ENCODE measurements at places on chromosomes 4 and X.

GRCh38 chrX:129759576-129760061 is 20.1 kb upstream of the SASH3 start:
- DNase-seq, result peak; percentile 80

DNA sequence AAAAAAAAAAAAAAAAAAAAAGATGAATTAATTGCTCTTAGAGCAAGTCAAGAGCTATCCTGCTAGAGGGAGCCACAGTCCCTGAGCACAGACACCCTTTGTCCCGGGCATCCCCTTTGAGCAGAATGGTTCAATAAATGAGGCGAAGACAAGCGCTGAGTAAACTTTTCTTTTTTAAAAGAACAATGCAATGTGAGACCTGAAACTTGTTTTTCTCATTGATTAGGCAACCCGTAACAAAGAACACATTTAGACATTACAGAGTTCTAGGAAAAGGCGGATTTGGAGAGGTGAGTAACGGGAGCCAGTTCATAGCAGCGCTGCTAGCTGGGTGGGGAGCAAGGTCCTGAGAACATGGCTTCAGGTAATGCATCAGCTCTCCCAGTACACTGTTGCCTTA is 46.1 kb downstream of the GRK4 start:
- DNase-seq, result no peak

DNA sequence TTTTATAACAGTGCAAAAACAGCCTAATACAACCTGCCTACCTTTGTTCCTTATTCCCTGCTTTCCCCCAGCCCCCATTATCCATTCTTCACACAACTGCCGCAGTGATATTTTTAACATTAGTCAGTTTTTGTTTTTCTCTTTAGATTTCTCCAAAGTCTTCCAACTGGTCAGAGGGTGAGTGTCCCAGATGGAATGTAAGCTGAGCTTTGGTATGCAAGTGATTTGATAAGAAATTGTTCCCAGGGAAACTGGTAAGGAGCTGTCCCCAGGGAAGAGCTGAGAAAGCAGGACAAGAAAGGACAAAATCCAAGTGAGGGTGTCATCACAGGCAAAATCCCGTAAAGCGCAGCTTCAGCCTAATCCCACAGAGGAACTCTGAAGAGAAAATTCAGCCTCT is 475.5 kb upstream of the ADGRL3 start:
- DNase-seq, result no peak

DNA sequence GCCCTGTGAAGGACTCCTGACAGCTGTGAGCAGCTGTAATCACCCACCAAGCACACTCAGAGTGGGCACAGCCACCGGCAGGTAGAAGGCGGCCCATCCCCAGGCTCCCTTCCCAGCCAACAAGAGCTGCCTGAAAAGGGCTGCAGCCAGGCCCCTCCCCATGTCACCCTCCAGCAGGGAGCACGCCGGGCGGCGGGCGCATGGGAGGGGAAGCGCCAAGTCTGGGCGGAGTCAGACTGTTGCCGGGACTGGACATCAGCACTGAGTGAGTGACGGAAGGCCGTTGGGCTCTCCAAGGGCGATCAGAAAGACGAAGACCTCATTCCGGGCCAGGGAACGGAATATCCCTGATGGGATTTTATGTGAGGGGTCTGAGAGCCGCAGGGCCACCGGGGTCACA is 82.1 kb downstream of the PPP2R2C start:
- DNase-seq, result no peak

DNA sequence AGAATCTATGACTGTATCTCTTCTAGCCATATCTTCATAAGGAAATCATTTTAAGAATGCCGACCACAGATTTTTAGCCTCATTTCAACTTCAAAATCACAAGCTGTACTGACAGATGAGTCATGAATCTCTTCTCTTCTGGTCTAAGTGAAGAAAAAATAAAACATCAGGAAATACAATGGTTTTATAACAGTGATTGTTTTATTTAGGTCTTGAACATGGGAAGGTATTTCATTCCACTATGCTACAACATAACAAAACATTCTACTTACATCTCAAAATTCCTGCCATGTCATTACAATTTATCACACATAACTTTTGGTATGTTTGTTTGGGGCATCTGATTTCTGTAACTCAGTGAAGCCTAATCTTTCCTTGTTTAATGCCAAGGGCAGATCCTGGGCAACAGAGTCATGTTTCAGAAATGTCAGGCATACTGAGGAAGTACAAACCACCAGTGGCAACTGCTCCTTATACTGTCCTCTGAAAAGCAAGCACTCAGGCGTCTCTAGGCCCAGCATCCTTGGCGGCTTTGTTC is 325.0 kb downstream of the PDHA2 start:
- no peak for DNase-seq

DNA sequence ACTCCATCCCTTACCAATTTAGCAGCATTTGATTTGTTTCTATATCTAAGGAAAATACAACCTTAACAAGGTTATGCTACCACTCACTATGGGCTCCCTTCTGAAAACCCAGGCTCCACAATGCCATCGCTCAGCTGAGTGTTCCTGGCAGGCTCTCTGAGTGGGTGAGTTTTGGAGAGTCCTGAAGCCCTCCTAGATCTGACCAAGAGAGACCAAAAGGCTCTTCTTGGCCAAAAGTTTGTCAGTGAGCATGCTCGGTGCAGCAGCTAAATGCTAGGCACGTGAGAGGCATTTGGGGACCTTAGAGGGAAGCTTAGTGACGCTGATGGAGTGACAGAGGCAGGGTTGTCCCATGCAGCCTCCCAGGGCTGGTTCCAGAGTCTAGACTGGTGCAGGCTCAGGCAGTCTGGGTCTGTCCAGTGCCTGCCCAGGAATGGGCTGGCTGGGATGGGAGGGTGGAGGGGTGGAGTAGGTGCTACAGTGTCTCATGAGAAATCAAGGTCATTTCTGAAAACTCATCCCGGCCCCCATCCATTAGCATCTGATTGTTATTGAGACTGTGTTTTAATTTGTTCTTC is 346.8 kb downstream of the NR3C2 start:
- DNase-seq, result no peak

- DNase-seq, result no peak
These were observed 75.9 kb upstream of the LEF1 start for GRCh38 chr4:108244606-108245005.

Measured in activated effector memory CD4-positive, alpha-beta T cell treated with anti-CD3 and anti-CD28 coated beads, Interleukin-2, amount 50 U/mL, for 16 hours (primary cell).